Stimulated activated naive CD4-positive, alpha-beta T cell treated with Interleukin-2 at 50 U/mL for 16 hours (primary cell): ENCODE measurements at places on chromosomes 3 and 15.

DNA sequence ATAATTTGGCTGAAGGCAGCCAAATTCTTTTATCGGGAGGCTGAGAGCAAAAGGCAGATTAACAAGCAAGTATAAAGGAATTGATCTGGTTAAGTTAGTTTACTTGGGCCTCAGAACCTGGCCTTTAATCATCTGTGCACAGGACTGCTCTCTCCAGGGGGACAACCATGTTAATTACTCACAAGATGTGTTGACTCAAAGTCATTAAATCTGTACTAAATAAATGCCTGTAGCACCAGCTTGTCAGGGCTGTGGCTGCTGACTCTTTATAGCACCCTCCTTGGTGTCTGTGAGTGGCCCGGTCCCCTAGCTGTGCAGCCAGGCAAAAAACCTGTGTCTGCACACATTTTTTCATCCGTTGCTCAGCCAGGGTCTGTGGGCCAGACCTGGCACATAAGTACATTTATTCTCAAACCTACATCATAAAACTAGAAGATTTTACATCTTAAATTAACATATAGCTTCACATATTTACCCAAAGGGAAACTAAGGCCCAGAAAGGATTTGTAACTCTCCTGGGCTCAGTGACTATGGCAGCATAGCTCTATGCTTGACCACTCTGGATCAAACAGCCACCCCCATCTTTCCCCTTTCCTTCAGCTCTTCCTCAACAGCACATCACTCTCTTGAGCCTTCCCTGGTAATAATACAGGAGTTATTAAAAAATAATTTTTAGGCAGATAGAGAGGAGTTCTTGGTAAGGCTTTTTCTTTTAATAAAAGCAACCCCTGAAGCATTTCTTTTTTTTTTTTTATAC lies 51.4 kb downstream of the NCEH1 start:
- no peak for DNase-seq

DNA sequence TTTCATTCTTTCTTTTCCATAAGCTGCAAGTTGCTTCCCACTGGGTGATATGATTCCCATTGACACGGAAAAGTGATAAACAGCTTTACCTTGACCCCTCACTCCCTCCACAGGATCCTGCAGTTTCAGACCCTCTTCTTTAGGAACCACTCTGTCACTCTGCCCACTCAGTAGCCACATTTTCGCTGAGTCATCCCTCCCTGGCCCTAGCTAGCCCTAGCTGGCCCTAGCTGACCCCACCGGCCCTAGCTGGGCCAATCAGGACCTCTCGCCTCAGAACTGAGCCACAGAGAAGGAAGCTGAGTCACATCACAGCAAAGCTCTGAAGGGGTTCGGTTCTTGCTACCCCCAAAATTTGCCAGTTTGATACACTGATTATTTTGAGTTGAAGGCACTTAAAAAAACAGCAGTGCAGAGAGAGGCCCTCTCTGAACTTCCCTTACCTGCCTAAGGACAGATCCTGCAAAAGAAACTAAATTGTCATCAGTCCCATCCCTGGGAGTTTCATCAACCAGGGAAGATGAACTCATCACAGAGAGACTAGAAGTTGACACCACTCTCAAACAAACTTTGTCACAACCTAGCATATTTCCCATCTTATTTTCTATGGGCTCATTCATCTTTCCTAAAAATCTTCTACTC lies 233.5 kb upstream of the PROK2 start:
- no peak for DNase-seq

DNA sequence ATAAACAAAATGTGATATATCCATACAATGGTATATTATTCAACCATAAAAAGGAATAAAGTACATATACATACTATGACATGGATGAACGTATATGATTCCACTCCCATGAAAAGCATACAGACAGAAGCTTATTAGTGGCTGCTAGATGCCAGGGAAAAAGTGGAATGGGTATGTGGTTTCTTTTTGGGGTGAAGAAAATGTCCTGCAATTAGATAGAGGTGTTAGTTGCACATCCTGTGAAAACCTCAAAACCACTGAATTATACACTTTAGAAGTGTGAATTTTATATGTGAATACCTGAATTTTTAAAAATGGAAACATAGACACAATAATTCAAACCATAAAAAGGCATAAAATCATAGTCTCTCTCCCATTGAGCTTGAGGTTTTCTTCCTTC lies 11.2 kb downstream of the DENND6A start:
- DNase-seq, result no peak

- no peak for DNase-seq
Observed at GRCh38 chr3:169591159-169591951, 72.2 kb downstream of the MECOM start.

GRCh38 chr15:22810853-22811338 lies 24.5 kb downstream of the NIPA1 start:
- DNase-seq, result no peak

- no peak for DNase-seq
Observed at GRCh38 chr15:81259760-81260298, 63.1 kb downstream of the IL16 start.

DNA sequence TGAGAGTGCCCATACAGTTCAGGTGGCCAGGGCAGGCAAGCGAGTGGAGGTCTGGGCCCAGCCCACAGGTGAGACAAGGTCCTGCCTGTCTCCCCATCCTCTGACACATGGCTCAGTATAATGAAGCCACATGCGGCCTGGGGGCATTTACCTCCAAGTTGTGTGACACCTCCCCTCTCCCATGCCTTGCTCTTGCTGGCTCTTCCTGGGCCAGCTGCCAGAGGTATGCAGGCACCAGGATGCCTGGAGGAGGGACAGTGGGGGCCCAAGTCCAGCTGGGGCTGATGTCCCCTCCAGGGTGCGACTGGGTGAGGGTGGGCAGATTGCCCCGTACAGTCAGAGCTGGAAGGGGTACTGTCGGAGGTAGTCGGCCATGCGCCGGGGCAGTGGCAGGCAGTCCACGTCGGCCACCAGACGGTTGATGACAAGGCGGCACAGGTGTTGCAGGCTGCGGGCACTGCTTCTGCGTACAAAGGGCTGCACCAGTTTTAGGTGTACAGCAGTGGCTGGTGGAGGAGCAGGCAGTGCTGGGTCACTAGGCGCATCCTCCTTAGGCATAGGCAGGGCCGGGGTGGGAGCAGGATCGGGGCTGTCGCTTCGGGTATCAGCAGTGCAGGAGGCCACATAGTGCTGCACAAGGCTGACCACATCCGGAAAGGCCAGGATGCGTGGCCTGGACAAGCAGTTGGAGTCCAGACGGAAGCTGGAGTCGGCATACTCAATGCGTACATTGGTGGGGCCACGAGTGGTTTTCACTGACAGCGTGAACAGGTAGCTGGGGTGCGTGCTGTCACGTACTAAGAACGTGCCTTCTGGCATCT lies 4.1 kb downstream of the CISH start:
- no peak for DNase-seq
